ENCODE measurements at places on chromosomes 5 and 9. TPM values are rescaled to one million over a fixed set of nuclear protein-coding genes. Genes with fewer than 3 reads are reported as not detected.

Gene C1QTNF3
- total RNA-seq = 1.1 TPM

Gene FAM13B
- 17.9 TPM for total RNA-seq

Gene ZNF883
- 2.4 TPM for total RNA-seq

Gene LAMC3
- total RNA-seq = 0.09 TPM

Gene SPINK6
- total RNA-seq = not detected

Gene ANXA2R
- total RNA-seq = 5.7 TPM

Data from bronchial smooth muscle cell (primary cell).